Stimulated activated CD8-positive, alpha-beta memory T cell treated with anti-CD3 and anti-CD28 coated beads, Interleukin-7, amount 100 ng/mL, for 1 hour (primary cell): ENCODE measurements at places on chromosomes 13 and 19.

DNA sequence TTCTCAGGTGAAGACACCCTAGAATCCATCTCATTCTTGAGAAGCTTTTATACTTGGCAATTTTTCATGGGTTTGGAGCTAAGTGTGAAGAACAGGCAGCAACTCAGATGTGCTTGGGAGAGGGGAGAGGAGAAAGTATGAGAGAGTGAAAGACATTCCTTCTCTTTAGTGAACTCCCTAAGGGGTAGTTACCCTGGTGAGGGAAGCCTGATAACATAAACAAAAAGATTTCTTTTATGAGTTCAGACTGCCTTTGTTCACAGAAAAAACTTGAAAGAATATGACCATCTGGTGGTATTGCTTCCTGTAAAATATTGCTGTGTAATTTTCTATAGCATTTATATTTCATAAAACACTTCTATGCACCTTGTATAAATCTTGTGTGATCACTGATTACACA lies at the start of gene STOML3:
STOML3 (minus strand) TSS at position 139 of the 400 bp plus-strand sequence; CDS start at position 29, 110 bp downstream.
- no peak for DNase-seq

DNA sequence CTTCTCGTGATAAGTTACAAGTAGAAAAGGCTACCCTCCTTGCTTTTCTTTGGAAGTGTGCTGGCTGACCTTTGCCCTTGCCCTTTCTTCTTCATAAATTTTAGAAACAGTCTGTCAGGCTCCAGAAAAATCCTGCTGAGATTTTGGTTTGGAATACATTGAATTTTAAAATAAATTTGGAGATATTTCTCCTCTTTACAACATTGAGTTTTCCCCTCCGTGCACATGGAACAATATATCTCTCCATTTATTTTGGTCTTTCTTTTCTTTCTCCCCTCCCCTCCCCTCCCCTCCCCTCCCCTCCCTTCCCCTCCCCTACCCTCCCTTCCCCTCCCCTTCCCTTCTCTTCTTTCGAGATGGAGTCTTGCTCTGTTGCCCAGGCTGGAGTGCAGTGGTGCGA lies 8.6 kb downstream of the KLK4 start:
- DNase-seq = no peak

DNA sequence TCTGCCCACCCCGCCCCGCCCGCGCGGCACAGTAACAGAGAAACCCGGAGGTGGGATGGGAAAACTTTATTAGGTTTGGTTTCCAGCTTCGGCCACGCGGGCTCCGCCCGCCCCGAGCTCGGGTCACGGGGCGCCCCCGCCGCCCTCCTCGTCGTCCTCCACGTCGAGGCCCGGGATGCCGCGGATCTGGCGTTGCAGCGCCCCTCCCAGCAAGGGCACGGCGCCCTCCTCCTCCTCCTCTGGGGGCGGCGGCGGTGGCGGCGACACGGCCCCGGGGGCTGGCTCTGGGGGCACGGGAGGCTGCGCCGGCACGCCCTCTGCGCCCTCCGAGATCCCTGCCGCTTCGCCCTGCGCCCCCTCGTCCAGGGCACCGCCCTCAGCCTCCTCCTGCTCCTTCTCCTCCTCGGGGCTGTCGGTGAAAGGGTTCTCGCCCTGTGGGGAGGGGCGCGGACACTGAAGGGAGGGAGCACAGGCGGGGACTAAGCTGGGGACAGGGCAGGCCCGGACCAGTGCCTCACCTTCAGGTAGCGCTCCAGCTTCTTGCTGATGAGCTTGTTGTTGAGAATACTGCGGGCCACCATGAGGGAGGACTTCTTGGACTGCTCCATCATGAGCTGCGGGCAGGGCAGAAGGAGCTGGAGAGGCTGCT lies 536 bp upstream of the AKAP8 start:
- DNase-seq = no peak

GRCh38 chr13:57045826-57046546 lies 94.7 kb upstream of the PRR20A start:
- no peak for DNase-seq

DNA sequence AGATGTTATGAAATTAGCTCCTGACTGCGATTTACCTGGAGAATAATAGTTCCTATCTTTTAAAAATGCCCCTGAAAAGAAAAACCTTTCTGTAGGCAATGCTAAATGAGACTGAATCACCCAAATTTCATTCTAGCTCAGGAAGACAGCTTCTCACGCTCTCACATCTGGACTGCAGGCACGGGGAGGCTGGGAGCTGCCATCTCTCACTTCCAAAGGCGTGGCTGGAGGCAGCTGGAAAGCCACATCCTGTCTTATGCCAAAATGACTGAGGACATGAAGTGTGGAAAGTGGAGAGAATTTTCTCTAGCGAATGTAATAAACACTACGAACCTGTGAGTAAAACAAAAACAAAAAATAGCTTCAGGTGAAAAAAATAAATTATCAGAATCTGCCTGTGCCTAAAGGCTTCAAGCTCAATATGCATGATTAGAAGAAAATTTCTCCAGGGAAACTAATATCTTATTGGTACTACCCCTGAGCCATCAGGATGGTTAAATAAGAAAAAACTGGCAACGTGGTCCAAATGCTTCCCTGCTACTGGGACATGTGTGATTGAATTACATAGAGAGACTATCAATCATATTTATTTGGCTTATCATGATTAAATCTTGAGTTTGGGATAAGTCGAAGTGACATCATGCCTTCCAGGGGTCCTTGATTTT lies 58.1 kb upstream of the UBL3 start:
- no peak for DNase-seq
